ENCODE measurements at places on chromosomes 3 and 15.

DNA sequence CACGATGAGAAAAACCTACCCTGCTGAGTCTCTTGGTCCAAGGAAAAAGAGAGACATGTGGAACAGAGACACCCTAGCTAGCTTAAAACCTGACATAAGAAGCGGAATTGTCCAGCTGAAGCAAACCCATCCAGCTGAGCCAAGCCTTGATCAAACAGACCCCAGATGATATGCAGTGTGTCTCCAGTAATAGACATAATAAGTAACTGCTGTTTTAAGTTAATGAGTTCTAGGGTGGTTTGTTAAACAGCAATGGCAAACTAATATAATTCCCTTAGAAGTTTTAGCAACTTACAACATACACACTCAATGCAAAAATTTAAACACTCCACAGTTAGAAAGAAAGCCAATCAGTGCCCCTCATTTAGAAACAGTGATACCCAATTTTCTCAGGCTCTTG is 26.8 kb upstream of the ZNF385D start:
- DNase-seq: no peak

DNA sequence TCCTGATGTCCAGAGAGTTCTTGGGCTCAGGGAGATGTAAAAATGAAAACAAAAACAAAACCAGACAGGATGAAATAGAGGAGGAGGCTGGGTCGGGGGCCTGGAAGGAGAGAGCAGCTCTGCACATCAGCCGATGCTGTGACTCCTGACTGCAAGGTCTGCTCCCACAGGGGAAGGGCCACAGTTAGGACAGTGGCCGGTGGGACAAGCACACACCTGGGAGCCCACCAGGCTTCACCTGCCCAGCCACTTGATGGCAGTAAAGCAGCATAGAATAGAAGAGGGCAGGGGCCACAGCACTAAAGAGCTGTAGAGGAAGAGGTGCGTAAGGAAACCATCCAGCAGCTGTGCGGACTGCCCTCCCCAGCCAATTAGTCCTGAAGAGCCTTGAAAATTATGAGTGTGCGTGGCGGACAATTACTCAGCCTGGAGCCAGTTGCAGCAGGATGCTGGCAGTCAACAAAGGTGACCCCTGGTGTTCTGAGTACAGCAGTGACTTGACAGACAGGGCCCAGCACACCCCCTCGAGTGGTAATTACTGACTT is 29.8 kb downstream of the ALS2CL start:
- DNase-seq: no peak

DNA sequence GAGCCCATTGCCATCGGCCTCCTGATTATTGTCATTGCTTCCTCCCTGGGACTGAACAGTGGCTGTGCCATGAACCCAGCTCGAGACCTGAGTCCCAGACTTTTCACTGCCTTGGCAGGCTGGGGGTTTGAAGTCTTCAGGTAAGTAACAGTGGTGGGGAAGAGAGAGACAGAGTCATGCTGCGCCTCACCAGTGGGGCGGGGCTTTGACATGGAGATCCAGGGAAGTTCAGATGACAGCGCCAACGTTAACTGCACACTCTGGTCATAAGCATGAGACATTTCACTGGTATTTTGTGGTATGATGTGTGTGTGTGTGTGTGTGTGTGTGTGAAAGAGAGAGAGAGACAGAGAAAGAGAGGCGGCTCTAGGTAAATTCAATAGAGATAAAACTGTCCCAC is 41.0 kb downstream of the AQP9 start:
- no peak for DNase-seq

DNA sequence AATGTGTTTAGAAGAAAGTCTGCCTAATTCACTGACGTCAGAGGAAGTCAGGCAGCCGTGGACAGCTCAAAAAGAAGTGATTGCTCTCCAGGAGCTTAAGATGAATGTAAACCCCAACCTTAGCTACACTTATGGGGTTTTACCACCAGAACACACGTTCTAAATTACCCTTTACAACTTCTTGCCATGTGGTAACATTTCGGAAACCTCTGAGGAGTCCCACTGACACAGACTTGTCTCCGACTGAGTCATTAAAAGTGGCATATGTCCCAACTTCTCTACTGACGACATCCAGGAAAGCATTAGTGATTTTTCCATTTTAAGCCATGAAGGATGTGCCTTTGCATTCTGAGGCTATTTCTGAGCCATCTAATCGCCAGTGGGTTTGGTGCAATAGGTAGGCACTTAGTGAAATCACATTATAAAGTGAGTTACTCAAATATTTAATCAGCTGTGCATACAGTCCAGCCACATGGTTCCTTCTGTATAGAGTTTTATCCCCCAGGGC is 32.4 kb downstream of the C2CD4A start:
- DNase-seq: no peak

- DNase-seq: no peak
Measured at GRCh38 chr3:196502775-196503195, 783 bp downstream of the RNF168 start.

GRCh38 chr3:145063616-145064015 is 1092.0 kb downstream of the DIPK2A start:
- DNase-seq: no peak

- DNase-seq: no peak
Measured at GRCh38 chr3:31412832-31413231, 119.9 kb upstream of the STT3B start.

- no peak for DNase-seq
Measured at GRCh38 chr3:112038863-112039262, 4.3 kb downstream of the TMPRSS7 start.

DNA sequence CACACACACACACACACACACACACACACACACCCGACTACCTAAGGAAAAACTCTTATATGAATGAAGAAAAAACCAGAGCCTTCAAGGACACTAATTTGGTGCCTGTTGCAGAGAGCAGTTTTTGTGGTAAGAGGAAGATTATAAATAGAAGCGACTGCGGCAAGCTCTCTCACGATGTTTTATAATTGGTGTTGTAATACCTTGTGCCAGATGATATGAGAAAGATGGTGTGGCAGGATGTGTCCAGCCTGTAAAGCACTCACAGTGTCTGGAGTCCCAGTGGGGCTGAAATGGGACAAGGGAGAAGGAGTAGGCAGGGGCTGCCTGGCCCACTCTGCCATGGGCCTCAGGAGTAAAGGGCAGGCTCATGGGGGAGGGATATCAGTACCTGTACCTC is 839.9 kb downstream of the AGBL1 start:
- DNase-seq: no peak

DNA sequence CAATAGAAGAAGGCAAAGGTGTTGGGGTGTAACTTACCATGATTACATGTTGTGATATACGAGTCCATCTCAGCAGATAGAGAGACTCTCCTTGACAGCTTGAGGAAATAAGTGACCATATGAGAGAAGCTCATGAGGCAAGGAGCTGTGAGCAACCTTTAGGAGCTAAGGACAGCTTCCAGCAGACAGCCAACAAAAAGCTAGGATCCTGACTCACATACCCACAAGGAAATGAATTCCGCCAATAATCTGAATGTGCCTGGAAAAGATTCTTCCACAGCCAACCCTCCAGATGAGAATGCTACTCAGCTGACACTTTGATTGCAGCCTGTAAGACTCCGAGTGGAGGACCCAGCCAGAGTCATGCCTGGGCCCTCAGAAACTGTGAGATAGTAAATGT is 339.6 kb upstream of the TPRG1 start:
- DNase-seq: no peak

DNA sequence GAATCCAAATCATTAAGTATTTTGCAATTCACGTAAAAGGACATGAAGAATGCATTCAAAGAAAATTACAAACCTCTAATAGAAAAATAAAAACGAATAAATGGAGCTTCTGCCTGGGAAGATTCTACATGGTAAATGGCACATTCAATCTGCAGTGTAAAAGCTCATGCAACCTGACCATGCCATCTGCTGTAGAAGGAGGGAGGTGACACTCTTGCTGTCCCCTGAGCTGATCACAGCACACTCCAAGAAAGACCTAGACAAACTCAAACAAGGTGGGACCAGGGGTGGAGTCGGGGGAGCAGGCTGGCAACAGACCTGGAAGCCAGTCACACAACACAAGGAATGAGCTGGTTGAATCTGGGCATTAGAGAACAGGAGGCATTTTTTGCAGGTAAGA is 101.8 kb downstream of the BDH1 start:
- no peak for DNase-seq

GRCh38 chr3:8164145-8164544 is 337.5 kb upstream of the LMCD1 start:
- DNase-seq: no peak

GRCh38 chr3:134002306-134002705 is 27.4 kb downstream of the SLCO2A1 start:
- no peak for DNase-seq

- no peak for DNase-seq
Measured at GRCh38 chr3:48555949-48556795, 431 bp downstream of the PFKFB4 start.

- no peak for DNase-seq
Measured at GRCh38 chr15:42800731-42801474, 64.0 kb upstream of the CDAN1 start.

GRCh38 chr3:14405360-14406238 is 3.2 kb downstream of the SLC6A6 start:
- DNase-seq: no peak

- no peak for DNase-seq
Measured at GRCh38 chr15:96385195-96385594, 54.7 kb downstream of the NR2F2 start.

DNA sequence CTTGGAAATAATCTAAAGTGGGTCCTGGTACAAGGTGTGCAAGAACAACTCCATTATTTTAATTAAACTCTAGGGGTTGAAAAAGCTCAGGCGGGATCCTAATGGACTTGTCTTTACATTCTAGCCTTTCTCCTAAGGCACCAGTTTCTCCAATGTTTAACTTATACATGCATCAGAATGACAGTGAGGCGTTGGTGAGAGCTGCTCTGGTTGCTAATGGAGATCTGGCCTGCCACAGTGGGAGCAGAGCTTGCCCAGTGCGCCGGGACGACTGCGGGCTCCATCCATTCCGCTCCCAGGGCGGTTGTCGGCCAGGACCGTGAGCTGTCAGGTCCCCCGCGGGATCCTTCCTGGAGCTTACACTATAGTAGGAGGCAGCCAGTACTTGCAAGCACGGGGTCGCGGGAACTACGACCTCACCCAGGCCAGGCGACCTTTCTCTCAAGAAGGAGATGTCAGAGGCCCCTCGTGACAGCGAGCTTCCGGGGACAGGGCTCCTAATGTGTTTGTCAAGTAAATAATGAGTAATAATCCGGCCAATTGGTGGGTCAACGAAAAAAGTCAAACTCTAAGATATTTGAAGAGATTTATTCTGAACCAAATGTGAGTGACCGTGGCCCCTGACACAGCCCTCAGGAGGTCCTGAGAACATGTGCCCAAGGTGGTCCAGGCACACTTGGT is 991 bp upstream of the HIGD1A start:
- DNase-seq: no peak

DNA sequence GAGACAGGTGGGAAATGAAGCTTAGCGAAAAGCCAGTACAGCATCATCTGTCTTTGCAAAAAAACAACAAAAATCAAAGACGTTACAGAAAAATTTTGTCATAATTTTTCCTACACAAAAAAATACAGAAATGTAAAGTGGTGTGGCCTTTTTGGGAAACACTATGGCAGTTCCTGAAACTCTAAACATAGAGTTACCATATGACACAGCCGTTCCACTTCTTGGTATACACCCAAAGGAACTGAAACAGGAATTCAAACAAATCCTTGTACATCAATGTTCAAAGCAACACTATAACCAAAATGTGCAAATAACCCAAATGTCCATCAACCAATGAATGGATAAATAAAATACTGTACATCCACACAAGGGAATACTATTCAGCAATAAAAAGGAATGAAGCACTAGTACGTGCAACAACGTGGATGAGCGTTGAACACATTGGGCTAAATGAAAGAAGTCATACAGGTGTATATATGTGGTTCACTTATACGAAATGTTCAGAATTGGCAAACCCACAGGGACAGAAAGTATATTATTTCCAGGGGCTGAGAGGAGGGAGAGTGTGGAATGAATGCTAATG is 46.8 kb downstream of the GLB1 start:
- no peak for DNase-seq

- DNase-seq: no peak
Measured at GRCh38 chr15:51092480-51093040, 2.1 kb downstream of the TNFAIP8L3 start.

DNA sequence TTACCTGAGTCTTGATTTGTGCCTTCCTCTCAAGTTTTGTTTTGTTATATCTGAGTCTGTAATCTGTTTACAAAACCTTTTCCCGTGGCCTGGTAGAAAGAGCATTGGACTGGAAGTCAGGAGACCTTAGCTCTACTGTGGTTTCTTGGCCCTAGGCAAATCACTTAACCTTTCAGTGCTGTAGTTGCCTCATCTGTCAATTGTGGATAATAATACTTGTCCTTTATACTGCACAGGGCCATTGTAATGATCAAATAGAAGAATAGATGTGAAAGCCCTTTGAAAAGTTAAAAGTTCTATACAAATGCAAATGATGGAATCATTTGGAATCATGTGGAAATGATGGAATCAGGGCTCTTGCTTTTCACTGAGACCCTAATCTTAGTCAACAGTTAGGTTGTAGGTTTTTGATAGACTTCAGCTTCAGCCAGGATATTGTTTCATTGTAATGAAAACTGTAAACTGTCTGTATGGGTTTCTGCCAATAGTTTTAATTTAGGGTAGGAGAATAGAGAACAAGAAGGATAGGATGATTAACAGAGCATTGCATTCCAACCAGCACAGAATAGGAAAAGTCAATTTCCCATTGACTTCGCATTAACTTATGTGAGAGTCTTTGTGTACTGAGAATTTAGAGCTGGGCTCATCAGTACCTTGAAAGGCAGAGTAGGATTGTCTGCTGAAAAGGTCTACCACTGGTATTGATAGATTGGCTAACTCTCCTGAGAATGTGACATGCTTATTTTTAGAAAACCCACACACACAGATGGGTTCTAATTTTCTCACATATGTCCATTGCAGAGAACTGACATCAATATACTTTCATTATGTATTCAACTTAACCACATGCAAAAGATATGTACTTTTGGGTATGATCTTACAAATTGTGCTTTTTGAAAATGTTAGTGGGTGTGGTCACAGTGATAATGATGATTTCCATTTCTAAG is 21.8 kb downstream of the MAP2K5 start:
- DNase-seq: no peak

GRCh38 chr3:66047311-66048050 is 8.8 kb upstream of the MAGI1 start:
- DNase-seq: no peak

DNA sequence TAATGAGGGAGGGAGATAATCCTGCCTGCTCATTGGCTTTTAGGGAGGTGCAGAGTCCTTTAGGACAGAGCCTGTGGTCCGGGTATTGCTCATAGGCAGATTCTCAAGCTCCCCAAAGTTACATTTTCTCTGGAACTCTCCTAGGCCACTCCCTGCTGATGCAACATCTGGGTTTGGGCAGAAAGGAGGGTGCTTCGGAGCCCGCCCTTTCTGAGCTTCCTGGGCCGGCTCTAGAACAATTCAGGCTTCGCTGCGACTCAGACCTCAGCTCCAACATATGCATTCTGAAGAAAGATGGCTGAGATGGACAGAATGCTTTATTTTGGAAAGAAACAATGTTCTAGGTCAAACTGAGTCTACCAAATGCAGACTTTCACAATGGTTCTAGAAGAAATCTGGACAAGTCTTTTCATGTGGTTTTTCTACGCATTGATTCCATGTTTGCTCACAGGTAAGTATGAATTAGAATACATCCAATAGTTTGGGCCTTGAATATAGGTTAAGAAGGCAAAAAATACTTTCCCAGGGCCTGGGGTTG is at the start of gene IL20RB:
TSS of gene IL20RB (plus strand) at position 233 of the 538 bp plus-strand sequence. CDS start at position 364, 131 bp downstream.
- no peak for DNase-seq

GRCh38 chr3:98573181-98573728 is 20.2 kb downstream of the CPOX start:
- DNase-seq: no peak

- no peak for DNase-seq
Measured at GRCh38 chr15:80870893-80871292, 91.7 kb downstream of the CEMIP start.

GRCh38 chr3:48299746-48300712 is 33.4 kb downstream of the SPINK8 start:
- no peak for DNase-seq

Data from brain pericyte (primary cell).